Natural killer cell treated with Interleukin-12 subunit alpha and Interleukin-12 subunit beta and Interleukin-15 and Interleukin-18, amount 100 ng/mL, for 72 hours (primary cell): ENCODE measurements at places on chromosomes 12 and 14. TPM values are rescaled to one million over a fixed set of nuclear protein-coding genes. Genes with fewer than 3 reads are reported as not detected.
A peak's percentile ranks its signal among the peaks of the same experiment; 100 is the strongest.

- no peak for DNase-seq
Measured at GRCh38 chr14:50023671-50024490, 92.5 kb downstream of the VCPKMT start.

- no peak for DNase-seq
Measured at GRCh38 chr14:98594156-98594555, 677.8 kb downstream of the BCL11B start.

DNA sequence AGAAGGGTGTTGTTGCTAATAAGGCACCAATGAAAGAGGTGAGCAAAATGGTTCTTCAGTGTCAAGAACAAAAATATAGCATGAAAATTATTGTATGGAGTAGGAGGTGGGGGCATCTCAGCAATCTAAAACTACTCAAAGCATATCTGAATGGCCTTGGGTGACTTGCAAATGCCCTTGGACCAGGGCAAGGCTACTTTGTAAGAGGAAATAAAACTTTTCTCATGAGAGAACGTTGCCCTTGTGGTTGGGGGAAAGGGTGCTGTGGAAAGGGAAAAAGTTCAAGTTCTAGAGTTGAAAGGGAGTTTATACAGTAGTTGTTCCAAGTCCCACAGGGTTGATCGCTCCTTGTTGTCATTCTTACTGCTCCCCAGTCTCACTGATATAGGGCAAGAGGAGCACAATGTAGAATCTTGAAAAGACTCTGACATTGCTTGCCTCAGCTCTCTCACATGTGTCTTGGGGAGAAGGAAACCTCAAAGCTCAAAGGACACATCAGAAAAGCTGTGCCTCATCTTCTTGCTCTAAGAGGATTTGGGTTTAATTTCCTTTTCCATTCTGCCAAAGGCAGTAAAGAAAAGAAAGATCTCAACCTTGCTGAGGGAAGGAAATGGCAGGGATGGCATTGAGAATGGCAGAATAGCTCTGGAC, 270.5 kb downstream of the DUSP6 start:
- DNase-seq, result no peak

DNA sequence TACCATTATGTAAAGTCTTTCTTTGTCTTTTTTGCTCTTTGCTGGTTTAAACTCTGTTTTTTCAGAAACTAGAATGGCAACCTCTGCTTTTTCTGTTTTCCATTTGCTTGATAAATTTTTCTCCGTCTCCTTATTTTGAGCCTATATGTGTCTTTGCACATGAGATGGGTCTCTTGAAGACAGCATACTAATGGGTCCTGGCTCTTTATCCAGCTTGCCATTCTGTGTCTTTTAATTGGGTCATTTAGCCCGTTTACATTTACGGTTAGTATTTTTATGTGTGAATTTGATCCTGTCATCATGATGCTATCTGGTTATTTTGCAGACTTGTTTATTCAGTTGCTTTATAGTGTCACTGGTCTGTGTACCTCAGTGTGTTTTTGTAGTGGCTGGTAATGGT, 207.9 kb upstream of the TMEM260 start:
- DNase-seq, result no peak

DNA sequence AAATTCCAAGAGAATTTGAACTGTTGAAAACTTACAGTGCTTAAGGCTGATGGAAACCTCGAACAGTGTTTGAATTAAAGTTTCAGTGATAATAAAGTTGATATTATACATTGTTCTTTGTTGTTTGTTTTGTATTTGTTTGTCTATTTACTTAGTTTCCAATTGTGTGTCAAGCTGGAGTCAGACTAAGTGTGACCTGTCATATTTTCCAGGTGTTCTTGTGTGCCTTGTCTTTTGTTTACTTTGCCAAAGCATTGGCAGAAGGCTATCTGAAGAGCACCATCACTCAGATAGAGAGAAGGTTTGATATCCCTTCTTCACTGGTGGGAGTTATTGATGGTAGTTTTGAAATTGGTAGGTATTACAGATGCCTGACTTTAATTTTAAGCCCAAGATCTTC, 6.0 kb downstream of the SLCO1C1 start:
- DNase-seq, result no peak

GRCh38 chr14:52553671-52554575, 1.3 kb downstream of the GPR137C start:
- peak; percentile 76 for DNase-seq

Gene C12orf57
- total RNA-seq, result 106 TPM

Gene TSPAN19
- not detected for total RNA-seq

DNA sequence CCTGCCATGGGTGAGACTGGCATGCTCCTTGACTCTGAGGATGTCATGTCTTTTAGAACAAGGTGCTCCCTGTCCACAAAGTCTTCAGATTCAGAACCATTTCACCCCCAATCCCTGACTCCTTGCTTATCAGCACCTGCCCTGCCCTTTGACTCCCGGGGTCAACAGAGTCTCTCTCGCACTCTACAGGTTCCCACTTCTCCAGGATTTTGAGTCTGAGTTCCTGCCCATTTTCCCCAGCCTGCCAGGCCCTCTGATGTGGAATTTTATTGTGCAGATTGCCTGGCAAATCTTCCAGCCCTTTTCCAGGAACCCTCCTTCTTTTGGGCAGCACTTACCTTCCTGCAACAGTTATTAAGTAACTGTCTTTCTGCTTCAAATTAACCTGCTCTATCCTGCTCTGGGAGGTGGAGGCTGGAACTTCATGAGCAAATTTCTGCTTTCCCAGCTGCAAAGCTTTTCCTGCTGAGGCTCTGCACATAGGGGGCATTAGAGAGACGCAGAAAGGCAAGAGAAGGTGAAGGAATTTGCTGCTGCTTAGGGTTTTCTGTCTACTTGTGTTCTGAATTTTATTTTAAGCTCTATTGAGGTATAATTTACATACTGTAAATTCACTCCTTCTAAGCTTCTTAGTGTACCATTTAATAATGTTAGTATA, 259.1 kb downstream of the PCNX1 start:
- DNase-seq, result no peak

GRCh38 chr14:70622111-70622712, 19.5 kb upstream of the TTC9 start:
- no peak for DNase-seq

Gene WNT1
- total RNA-seq, result not detected

Gene SOAT2
- total RNA-seq, result not detected

GRCh38 chr12:12977231-12977630, 22.8 kb downstream of the HEBP1 start:
- no peak for DNase-seq

- no peak for DNase-seq
Measured at GRCh38 chr12:82329508-82329907, 28.7 kb downstream of the CCDC59 start.

DNA sequence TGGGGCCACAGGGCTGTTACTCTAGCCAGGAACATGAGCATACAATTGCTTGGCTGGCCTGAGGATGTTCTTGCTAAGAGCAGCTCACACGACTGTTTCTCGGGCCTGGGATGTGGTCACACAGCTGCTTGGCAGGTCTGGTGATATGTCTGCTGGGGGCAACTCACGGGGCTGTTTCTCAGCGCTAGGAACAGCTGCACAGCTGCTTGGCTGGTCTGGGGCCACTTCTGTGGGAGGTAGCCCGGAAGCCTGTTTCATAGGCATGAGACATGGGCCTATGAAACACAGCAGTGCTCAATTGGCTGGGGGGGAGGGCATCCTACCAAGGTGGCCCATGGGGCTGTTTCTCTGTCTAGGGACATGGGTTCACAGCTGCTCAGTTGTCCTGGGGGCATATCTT, 73.4 kb upstream of the DDHD1 start:
- DNase-seq, result no peak

GRCh38 chr14:24058260-24058950, 6.6 kb downstream of the CARMIL3 start:
- DNase-seq, result no peak

DNA sequence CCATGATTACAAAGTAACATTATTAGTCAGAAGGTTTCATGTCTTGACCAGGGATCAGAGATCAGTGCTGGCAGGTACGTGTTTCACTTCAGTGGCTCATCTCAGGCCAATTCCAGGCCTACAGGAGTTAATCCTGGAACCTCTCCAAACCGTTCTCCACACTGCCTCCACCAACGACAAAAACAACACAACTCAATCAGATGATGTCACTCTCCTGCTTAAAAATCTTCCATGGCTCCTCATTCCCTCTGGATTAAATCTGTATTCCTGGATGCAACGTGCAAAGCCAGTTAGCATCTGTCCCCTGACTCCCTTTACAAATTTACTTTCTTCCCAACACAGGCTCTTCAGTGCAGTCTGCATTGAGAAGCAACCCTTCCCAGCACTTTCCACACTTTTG, 34.3 kb upstream of the TXNRD1 start:
- no peak for DNase-seq

Gene A2M
- 0.59 TPM for total RNA-seq

Gene GALNT9
- not detected for total RNA-seq

DNA sequence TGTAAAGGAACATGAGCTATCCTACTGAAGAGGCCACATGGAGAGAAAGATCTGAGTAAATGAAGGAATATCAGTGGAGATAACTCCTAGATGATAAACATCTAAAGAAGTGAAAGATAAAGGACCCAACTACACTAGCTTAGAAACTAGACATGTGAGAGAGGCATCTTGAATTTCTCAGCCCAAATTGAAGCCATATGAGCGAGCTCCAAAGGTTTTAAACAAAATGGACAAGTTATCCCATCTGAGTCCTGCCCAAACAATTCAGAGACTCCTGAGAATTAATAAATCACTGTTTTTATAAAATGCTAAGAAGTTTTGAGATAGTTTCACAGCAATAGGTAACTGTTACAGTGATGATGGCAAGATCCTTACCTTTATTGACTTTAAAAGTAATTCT, 438.9 kb downstream of the NAV3 start:
- no peak for DNase-seq

Gene SMCO2
- 1.1 TPM for total RNA-seq

Gene LIN7A
- not detected for total RNA-seq

GRCh38 chr14:65560340-65561027, 148.0 kb downstream of the FUT8 start:
- DNase-seq, result no peak

DNA sequence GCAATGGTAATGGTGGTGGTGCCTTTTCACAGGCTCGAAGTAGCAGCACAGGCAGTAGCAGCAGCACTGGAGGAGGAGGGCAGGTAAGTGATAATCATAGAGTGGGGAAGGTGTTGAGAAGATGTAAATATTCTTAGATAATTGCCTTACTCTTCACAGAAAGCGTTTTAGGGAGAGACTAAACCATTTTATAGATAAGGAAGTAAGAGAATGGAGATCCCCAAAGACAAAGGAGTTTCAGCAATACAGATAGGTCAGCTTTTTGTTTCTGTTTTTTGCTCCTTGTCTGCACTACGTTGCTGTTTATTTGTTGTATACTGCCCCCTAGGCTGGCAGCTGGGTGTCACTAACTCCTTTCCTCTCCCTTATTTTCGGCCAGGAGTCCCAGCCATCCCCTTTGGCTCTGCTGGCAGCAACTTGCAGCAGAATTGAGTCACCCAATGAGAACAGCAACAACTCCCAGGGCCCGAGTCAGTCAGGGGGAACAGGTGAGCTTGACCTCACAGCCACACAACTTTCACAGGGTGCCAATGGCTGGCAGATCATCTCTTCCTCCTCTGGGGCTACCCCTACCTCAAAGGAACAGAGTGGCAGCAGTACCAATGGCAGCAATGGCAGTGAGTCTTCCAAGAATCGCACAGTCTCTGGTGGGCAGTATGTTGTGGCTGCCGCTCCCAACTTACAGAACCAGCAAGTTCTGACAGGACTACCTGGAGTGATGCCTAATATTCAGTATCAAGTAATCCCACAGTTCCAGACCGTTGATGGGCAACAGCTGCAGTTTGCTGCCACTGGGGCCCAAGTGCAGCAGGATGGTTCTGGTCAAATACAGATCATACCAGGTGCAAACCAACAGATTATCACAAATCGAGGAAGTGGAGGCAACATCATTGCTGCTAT, 2.0 kb downstream of the SP1 start:
- DNase-seq, result no peak

DNA sequence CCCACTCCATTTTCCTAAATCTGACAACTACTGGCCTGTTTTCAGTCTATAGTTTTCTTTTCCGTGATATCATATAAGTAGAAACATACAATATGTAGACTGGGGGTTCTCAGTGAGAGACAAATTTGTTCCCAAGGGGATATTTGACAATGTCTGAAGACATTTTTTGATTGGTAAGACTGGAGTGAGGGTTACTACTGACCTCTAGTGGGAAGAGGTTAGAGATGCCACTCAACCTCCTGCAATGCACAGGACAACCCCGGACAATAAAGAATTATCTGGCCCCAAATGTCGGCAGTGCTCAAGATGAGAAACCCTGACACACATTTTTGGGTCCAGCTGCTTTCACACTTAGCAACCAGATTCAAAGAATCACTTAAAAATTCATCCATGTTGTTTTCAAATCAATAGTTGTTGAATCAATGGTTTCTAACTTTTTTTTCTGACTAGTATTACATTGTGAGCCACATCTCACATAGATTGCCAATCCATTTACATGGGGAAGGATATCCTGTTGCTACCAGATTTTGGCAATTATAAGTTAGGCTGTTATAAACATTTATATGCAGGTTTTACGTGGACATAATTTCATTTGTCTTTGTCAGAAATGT, 307.1 kb downstream of the RPL10L start:
- no peak for DNase-seq

Gene ALX1
- total RNA-seq, result not detected

- DNase-seq, result no peak
Measured at GRCh38 chr14:26835979-26836570, 238.2 kb upstream of the NOVA1 start.

Gene ESYT1
- 120 TPM for total RNA-seq

DNA sequence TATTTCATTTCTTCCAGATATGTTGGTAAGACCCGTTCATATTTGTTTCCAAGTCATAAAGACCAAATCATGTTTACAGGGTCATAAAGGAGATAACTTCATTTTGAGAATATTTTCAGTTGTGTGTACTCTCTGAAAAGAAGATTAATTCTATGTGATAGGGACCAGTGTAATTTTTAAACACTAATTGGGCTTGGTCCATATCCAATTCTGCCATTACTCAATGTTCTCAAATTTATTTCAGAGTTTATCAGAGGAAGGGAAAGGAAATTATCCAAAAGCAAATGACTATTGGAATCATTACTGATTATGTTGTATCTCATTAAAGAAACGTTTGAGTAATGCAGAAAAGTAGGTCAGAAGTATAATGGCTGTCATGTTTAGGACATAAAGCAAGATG, 126.8 kb upstream of the DCN start:
- no peak for DNase-seq

- no peak for DNase-seq
Measured at GRCh38 chr14:20302042-20302755, 3.6 kb downstream of the TTC5 start.

Gene DDIT3
- total RNA-seq, result 22.2 TPM

GRCh38 chr12:101714877-101715444, 17.5 kb downstream of the CHPT1 start:
- DNase-seq, result no peak

Gene RNASE7
- not detected for total RNA-seq

Gene RIMBP2
- not detected for total RNA-seq

DNA sequence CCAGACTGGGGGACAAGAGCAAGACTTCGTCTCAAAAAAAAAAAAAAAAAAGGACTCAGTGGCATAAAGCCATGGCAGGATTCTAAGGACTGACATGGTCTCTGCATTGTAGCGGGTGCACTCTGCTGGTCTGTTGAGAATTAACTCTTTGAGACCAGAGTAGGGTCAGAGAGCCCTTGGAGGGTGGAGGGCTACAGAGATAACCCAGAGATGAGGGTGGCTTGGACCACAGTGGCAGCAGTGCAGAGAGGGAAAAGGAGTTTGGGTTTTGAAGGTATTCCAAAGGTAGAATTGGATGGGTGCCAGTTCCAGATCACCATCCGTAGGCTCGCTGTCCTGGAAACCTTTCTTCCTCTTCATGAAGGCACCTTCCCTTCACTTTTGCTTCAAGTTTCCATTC, 14.3 kb upstream of the DYNC1H1 start:
- no peak for DNase-seq

Gene LTBP2
- 0.73 TPM for total RNA-seq
